ENCODE measurements at places on chromosomes 1 and 21. TPM values are rescaled to one million over a fixed set of nuclear protein-coding genes. Genes with fewer than 3 reads are reported as not detected.
A peak's percentile ranks its signal among the peaks of the same experiment; 100 is the strongest.

DNA sequence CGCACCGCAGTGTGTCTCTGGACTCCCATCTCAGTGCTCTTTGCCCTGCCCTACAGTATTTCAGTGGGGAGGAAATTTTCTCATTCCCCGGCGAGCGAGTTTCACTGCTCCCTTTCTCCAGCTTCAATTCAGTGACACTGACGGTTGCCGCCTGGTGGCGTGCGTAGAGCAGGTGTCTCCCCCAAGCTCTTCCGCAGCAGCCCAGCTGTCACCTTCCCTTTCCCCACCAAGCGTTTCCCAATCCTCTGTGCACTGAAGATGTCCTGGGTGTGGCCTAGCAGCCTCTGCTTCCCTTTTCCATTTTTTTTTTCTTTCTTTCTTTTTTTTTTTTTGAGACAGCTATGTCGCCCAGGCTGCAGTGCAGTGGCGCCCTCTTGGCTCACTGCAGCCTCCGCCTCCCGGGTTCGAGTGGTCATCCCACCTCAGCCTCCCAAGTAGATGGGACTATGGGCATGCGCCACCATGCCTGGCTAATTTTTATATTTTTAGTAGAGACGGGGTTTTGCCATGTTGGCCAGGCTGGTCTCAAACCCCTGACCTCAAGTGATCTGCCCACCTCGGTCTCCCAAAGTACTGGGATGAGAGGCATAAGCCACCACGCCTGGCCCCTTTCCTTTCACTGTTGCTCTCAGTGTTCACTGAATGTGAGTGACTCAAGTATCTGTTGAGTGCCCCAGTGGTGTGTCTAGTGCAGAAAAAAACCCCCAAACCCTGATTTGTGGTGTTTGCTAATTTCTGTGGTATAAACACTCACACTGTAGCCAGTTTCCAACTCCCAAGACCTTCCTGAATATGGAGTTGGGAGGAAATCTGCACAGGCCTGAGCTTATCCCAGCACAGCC, 30.1 kb downstream of the TNFRSF1B start:
- no peak for DNase-seq

DNA sequence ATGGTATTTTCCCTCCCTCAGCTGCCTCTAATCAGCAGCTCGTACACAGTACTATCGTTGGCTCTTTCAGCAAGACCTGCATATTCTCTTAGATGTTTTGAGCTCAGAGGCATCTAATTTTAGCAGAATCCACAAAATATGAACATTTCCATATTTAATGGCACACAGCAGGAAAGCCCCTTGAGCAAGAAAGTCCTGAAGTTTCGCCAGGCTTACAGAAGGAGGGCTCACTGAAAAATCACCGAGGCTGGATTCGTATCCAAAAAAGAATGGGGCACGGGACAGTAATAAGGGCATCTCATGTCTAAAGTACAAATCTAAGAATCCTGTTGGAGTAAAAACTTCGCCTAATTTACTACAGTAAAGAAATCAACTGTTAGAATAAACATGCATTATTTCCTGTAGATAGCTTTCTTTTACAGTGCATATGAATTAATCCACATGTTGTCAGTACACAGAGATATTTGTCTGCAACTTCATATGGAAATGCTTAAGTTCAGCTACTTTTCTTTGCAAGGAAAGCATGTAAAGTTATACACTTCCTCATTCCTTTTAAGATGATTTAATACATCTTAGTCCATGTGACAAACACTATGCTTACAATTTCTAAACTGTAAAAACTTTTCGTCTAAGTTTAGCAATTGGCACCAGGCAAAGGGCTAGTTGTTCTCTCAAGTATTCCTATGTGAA, 1205.3 kb upstream of the ADGRL4 start:
- no peak for DNase-seq

DNA sequence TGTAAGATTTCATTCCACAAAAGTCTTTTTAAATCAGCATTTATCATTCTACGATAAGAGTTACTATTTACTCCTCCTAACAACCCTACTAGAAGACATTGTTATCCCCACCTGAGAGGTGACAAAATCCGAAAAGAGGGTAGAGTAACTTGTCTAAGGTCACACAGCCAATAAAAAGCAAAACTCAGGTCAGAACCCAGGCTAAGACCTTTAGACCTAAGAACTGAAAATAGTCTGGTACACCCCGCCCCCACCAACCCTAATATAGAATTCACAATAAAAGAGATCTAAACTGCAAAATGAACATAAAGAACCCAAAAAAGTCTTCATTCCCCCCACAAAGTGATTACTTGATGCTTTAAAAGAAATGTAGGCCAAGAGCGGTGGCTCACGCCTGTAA, 18.6 kb downstream of the COA7 start:
- DNase-seq, result no peak

- DNase-seq, result no peak
These were observed 197.3 kb downstream of the MRPL39 start for GRCh38 chr21:25409978-25410377.

- DNase-seq, result peak; percentile 59
These were observed 7.3 kb downstream of the RNU1-2 start for GRCh38 chr1:16903054-16903453.

The CROCC gene
- 18.4 TPM for total RNA-seq

The NCDN gene
- 23.4 TPM for total RNA-seq

GRCh38 chr1:202155478-202156021, 4.9 kb downstream of the PTPN7 start:
- DNase-seq, result no peak

The SYT2 gene
- not detected for total RNA-seq

DNA sequence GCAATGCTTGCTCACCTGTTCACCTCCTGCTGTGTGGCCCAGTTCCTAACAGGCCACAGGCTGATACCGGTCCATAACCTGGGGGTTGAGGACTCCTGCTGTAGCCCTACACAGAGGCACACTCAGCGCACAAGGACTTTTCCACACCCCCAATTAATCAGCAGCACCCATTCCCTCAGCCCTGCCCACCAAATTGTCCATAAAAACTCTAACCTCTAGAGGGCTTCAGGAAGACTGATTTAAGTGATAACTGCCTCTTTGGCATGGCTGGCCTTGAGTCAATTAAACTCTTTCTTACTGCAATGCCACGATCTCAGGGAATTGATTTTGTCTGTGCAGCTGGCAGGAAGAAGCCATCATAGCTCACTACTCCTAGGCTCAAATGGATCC, 71.3 kb upstream of the MUTYH start:
- no peak for DNase-seq

The OLIG2 gene
- not detected for total RNA-seq

GRCh38 chr1:182652933-182653332, 31.5 kb downstream of the RGS8 start:
- DNase-seq, result no peak

- DNase-seq, result peak; percentile 87
These were observed 64.6 kb downstream of the SIK1 start for GRCh38 chr21:43362321-43362791.

- no peak for DNase-seq
These were observed 376.5 kb downstream of the ADGRL2 start for GRCh38 chr1:82177192-82177591.

The C8A gene
- total RNA-seq, result not detected

DNA sequence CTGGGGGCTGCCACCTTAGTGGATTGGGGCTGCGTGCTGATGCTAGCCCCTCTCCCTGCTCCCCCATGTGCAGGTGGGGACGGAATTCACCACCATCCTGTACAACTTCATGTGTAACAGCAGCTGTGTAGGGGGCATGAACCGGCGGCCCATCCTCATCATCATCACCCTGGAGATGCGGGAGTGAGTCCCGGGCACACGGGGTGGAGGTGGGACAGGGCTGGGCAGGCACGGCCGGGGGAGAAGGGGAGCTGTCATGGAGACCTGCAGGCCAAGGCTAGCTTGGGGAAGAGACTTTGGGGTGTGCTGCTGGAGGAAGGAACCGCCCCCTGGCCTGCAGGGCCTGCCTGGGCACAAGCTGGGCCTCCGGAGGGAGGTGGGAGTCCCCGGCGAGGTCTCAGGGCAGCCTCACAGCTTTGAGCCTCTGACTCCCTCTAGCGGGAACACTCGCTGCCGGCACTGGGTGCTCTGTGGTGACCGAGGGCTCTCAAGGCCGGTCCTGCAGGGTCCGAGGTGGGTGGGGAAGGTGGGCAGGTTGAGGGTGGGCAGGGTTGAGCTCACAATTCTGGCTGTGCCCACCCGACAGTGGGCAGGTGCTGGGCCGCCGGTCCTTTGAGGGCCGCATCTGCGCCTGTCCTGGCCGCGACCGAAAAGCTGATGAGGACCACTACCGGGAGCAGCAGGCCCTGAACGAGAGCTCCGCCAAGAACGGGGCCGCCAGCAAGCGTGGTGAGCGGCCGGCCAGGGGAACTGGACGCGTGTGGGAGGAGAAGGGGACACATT, 25.0 kb upstream of the CCDC27 start:
- DNase-seq, result peak; percentile 61

DNA sequence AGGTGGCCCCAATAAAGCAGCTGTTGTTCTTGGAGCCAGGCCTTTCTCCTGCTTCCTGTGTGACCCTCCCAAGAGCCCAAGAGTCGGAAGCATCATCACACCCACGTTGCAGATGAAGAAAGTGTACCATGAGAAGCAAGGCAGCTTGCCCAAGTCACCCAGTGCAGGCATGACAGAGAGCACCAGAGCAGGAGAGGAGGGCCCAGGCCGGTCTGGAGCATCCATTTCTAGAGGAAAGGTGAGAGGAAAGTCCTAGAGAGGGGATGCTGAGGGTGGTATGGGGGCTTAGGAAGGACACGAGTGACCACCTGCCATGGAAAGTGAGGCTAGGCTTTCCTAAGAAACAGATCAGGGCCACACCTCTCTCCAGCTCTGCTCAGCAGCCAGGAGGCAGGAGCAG, 47.0 kb downstream of the C1orf198 start:
- no peak for DNase-seq

DNA sequence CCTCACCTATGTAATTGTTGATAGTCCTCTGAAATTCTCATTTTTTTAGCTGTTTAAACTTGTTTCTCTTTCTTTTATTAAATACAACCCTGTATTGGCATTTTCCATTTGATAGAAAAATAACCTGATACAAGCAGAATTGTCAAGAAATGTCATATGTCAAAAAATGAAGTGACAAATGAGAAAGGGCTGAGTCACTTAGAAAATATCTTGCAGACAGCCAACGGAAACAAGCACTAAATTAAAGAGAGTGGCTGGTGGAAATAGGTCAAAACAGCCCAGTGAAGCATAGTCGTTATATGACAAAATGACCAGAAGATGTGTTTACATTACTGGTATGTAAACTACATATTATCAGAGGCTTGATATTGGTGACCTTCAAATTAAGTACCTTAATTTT, 484.4 kb downstream of the PLA2G4A start:
- DNase-seq, result no peak

DNA sequence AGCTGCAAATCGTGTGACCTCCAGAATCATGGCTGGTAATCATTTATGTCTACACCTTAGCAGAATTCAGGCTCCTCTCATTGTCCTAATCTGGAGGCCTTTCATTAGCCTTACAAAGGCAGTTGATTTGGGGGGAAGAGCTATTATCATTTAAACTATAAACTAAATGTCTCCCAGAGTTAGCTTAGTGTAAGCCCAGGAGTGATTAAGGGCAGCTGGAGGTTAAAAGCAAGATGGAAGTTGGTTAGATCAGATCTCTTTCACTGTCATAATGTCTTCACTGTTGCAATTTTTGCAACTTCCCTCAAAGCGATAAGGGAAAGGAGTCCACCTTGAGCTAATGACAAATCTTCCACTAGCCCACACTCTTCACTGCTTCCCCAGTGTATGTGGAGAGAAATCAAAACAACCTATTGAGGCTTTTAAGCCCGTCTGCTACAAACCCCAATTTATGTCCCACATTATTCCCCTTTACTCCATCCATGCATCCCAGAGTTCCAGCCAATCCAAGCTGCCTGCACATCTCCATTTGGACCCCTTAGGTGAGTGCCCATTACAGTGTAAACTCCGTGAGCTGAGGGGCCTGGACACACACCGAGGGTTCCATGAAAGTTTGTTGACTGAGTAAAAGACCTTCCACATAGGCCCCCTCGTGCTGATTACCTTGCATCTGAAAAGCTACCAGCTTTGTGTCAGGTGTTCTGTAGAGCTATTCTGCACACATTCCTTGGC, 61.5 kb upstream of the KLHDC7A start:
- DNase-seq, result no peak

- no peak for DNase-seq
These were observed 14.6 kb upstream of the TMEM61 start for GRCh38 chr1:54965624-54966340.
